Progenitor cell of endocrine pancreas (in vitro differentiated cells): ENCODE measurements at places on chromosomes 5 and 9. TPM values are rescaled to one million over a fixed set of nuclear protein-coding genes. Genes with fewer than 3 reads are reported as not detected.

- no peak for DNase-seq
Observed at GRCh38 chr5:98663521-98663920, 109.9 kb upstream of the RGMB start.

DBH gene
- total RNA-seq = not detected in 2 replicates

GABRA6 gene
- total RNA-seq = not detected in 2 replicates

IL7R gene
- total RNA-seq = not detected in 2 replicates

TRIP13 gene
- total RNA-seq = 11.9 and 13.5 TPM in 2 replicates

DNA sequence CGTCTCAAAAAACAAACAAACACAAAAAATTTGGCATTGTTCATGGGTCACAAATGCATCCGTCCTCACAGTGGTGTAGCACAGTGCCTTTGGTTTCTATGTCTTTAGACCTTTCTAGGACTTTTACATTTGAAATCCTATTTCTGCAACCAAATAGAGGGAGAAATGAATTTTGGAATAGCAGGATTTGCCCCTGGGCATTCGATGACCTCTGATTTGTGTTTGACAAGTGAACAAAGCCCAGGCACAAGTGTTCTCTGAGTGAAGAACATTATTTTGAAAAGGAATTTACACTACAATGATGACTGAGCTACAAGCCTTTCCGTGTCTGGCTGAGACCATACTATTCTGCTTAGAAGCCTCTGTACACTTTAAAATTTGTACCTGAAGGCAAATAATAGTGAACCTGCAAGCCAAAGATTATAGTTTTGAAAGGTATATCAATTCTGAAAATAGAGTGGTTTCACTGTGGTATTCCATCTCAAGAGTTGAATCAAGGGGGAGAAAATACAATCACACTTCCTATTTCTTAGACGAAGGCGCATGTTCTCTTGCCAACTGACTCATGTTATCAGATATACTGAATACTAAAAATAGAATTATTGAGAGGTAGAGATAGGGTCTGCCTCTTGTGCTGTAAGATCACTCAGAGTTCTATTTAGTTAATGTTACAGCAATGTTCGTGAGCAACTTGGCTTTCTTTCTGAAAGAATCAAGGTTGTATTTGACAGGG is 297.6 kb downstream of the KDM4C start:
- no peak for DNase-seq

- no peak for DNase-seq
Observed at GRCh38 chr5:135864503-135865435, 30.3 kb downstream of the SLC25A48 start.

DNA sequence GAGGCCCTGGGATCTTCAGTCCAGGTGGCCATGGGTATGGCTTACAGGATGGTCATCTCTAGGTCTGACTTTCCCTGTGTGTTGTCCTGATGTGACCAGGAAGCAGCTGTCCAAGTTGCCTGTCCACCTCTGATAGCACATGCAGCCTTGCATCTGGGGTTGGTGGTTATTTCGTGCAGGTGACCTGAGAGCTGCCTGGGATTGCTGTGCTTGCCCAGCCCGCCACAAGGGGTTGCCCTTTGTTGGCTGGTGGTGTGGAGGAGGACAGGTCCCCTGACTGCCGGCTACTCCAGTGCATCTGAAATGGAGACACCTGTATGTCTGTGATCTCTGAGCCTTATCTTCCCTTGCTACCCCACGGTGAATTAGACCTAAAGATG is 212.6 kb downstream of the ARHGAP26 start:
- no peak for DNase-seq

- DNase-seq = no peak
Observed at GRCh38 chr5:109325456-109325855, 84.3 kb downstream of the PJA2 start.

DNA sequence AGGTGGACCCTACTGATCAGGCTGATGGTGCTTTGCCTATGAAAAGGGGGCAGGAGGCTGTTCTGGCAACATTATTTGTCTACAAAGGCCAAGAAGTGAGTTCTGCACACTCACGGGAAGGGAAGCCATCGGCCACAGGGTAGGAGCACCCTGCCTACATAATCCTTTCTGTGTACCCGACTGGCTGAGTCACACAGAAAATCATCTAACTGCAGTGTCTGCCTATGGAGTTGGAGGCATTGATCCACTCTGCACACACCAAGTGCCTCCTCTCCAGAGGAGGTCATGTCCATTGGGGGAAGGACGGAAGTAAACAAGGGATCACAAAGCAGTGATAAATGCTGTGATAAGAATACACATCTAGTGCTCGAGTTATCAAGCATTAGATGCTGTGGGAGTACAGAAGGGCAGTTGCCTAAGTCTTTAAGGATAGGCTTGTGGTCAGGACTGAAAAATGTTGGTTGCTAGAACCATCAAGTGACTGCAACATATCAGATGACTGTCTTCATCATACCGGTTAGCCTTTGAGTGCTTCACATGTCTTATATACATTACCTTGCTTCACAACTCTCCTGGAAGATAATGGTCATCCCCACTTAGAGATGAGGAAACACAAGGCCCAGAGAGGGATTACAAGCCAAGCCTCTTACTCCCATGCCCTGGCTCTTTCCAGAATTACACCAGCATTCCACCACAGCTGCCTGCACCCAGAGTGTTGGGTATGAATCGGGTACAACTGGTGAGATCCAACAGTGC is 1.3 kb upstream of the SLC2A8 start:
- no peak for DNase-seq

GRCh38 chr9:18189871-18190670 is 283.9 kb upstream of the ADAMTSL1 start:
- DNase-seq = no peak

DNA sequence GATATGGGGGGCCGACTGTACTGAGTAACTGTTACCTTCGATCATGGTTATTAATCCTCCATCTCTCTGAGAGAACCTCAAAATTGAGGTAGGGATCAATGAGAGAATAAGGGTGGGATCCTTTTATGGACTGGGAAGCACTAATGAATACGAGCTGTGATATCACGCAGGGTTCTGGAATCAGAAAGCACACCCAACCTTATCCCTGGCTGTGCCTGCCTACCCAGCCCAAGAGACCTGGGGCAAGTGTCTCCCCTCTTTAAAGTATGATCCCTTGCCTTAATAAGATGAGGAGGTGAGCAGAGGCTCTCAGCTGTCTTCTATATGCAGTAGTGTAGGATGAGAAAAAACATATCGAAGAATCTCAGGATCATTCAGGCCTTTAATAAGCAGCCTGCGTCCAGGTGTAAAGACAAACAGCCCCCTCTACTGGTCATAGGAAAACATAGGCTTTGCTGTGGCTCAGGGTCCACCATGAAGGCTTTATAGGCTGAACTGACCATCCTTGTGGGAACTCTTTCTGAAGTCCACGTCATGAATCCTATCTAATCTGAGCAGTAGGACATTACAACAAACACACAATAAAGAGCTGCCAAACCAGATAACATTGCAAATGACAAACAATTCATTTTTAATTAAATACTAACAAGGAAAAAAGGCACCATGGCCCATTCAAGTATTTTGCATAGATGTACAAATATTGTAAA is 16.8 kb downstream of the NIPAL4 start:
- DNase-seq = peak; percentile 18

NPR3 gene
- total RNA-seq = 0.89 and 1.0 TPM in 2 replicates
